ENCODE measurements at places on chromosomes 4 and X. TPM values are rescaled to one million over a fixed set of nuclear protein-coding genes. Genes with fewer than 3 reads are reported as not detected.
A peak's percentile ranks its signal among the peaks of the same experiment; 100 is the strongest.

DNA sequence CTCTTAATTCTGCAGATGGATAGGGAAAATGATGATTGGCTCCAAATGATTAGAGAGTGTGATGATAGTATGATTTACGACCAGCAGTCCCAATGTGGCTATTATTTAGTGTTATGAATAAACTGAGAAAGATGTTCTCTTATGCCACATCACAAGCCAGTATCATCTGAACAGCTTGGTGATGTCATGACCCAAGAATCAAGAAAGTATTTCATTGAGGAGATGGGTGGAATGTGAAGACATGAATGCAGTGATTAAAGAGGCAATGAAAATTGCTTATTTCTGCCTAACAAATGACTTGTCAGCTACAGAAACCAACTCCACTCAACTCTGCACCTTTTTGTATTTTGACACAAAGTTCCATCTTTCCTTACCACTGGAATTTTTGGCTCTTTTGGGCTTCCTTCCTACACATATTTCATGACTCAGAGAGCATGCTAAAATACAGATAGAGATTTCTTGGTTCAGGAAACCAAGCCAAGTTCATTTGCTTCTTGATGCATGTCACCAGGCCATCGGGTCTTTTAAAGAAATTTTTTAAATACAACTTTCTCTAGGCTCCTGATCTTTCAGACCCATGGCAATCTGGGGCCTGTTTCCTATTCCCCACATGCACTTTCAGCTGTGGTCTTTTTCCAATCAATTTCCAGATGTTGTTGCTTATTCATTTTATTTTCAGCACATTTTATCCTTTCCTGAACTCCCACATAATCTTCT, 174.2 kb downstream of the HHIP start:
- no peaks in the 10 kb centered on the region for H3K27me3 ChIP-seq
- DNase-seq = no peak
- no peak overlapping the region for H3K27ac ChIP-seq
- H3K4me1 ChIP-seq = no peaks in the 10 kb centered on the region
- no peak overlapping the region for H3K4me3 ChIP-seq

The TSPAN6 gene
- total RNA-seq = 21.9 TPM

- H3K4me1 ChIP-seq = no peaks in the 10 kb centered on the region
- no peak within 1 kb of the TSS for H3K27ac ChIP-seq
- H3K36me3 ChIP-seq = no peaks in the 10 kb centered on the region
- DNase-seq = peak; percentile 51
Observed at GRCh38 chr4:69096111-69096656, at the start of gene UGT2B7. UGT2B7 (plus strand) TSS chr4:69096474; CDS start chr4:69096521, 47 bp downstream.

The SLC2A9 gene
- total RNA-seq = 2.3 TPM

The STBD1 gene
- total RNA-seq = 0.89 TPM

The ADGRG4 gene
- 0.55 TPM for total RNA-seq

- no peaks in the 10 kb centered on the region for H3K27me3 ChIP-seq
- no peak overlapping the region for H3K27ac ChIP-seq
- H3K4me1 ChIP-seq = no peaks in the 10 kb centered on the region
- H3K36me3 ChIP-seq = no peaks in the 10 kb centered on the region
- H3K4me3 ChIP-seq = no peak overlapping the region
Observed at GRCh38 chrX:56268888-56269287, 36.7 kb downstream of the KLF8 start.

- no peak overlapping the region for H3K4me3 ChIP-seq
- H3K27ac ChIP-seq = no peak overlapping the region
- no peaks in the 10 kb centered on the region for H3K27me3 ChIP-seq
- DNase-seq = no peak
- no peaks in the 10 kb centered on the region for H3K36me3 ChIP-seq
Observed at GRCh38 chrX:138946926-138947325, 235.4 kb upstream of the FGF13 start.

DNA sequence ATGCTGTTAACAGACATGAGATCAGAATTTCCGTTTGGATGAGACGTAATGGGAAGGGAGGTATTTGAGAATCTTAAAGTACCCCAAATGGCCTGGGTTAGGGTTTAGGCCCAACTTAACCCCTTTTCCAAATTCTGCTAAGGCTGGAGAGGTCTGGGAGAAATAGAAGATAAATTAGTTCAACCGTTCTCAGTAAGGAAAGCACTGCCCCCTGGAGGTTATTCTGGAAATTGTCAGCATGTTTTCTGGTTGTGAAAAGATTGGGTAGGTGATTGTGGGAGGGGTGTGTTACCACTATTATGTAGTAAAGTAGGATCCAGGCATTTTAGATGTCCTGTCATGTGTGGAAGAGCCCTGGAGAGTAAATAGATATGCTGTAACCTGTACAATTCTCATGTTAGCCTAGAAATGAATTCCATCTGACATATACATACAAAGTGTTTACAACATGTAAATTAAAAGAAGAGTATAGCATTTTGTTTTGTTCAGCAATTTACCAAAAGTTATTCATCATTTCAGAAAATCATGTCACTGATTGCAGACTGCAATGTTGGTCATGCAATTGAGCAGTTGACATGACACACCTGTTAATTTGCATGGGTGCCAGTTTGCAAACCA, 26.8 kb upstream of the GRXCR1 start:
- no peaks in the 10 kb centered on the region for H3K36me3 ChIP-seq
- H3K27me3 ChIP-seq = no peaks in the 10 kb centered on the region
- DNase-seq = peak; percentile 74
- no peak overlapping the region for H3K4me3 ChIP-seq
- H3K27ac ChIP-seq = no peak overlapping the region

GRCh38 chr4:48781968-48782367, 1.9 kb upstream of the FRYL start:
- no peak overlapping the region for H3K27ac ChIP-seq
- H3K4me3 ChIP-seq = no peak overlapping the region
- peaks cover 17% of the 10 kb centered on the region for H3K4me1 ChIP-seq
- DNase-seq = no peak
- no peaks in the 10 kb centered on the region for H3K27me3 ChIP-seq

- H3K27ac ChIP-seq = no peak overlapping the region
- no peaks in the 10 kb centered on the region for H3K4me1 ChIP-seq
- no peaks in the 10 kb centered on the region for H3K27me3 ChIP-seq
- H3K4me3 ChIP-seq = no peak overlapping the region
Observed at GRCh38 chr4:116122124-116122523, 963.3 kb downstream of the TRAM1L1 start.
